Activated CD8-positive, alpha-beta memory T cell treated with anti-CD3 and anti-CD28 coated beads for 1 hour (primary cell): ENCODE measurements at places on chromosomes 7 and 10.
A peak's percentile ranks its signal among the peaks of the same experiment; 100 is the strongest.

GRCh38 chr7:5450549-5451327 is 27.1 kb upstream of the TNRC18 start:
- DNase-seq: peak; percentile 23

- no peak for DNase-seq
Observed at GRCh38 chr10:80648106-80648505, 110.4 kb downstream of the SH2D4B start.

DNA sequence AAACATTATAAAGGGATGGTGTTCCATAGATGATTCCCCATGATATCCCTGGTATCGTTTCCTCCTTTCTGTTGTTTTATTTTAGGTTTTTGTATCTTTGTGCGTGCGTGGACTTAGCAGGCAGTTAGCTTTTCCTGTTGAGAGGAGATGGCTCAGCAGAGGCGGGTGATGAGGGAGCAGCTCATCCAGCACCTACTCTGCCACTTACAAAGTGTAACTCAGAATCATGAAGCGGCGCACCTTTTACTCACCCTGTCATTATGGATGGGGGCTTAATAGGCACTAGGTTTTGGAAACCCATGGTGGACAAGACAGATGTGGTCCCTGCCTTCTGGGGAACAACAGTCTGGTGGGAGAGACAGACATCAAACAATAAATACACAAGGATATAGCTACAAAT is 17.1 kb downstream of the FAM241B start:
- no peak for DNase-seq

GRCh38 chr10:124019886-124020797 is 73.3 kb downstream of the CHST15 start:
- DNase-seq: no peak

GRCh38 chr7:30379131-30379530 is 94.7 kb downstream of the ZNRF2 start:
- no peak for DNase-seq

DNA sequence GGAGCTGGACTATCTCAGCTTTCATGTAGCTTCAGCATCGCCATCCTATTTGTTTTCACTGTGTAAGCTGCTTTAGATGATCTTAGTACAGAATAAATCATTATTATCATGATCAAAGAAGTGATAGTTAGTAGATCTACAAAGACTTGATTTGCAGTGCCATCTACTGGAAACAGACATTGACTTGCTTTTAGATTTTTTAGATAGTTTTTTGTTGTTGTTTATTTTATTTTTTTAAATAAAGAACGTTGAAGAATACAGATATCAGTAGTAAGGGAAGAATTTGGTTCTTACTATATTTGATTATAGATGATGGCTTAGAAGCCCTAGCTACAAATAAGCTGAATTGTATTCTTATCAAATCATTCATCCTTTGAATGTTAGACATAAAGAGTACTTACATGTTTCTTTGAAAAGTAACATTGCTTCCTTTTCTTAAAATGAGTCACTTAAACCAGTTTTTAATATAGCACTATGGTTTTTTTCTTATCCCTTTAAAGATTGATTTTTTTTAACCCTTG is 6.3 kb upstream of the SFMBT2 start:
- DNase-seq: no peak

DNA sequence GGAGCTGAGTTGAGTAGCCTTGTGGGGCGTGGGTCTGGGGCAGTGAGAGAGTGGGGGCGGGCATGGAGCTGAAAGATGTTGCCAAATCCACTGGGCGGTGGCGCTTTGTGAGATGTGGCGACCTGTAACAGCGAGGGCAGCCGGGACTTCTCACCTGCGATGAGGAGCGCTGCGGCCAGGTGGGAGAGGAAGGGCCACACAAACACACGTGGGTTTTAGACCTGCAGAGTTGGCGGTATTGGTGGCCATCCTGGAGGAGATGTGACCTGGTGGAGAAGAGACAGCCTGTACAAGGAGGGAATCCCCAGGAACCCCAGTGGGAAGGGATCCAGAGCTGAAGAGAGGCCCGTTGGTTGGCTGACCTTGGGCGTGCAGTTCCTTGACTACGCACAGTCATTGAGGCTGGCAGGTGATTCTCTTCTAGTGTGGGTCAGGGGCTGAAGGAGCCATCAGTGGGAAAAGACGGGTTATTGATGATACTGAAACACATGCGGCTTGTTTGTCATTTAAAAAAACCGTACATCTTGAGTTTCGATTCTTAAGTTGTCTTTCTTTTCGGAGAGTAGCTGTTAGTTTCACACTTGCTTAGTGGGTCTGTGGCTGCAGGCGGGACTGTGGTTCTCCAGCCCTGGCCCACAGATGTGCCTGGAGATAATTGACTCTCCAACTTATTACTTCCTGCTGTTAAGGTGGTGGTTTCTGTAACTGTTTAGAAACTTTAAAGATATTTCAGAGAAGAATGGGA is 2.4 kb downstream of the CHST12 start:
- no peak for DNase-seq

DNA sequence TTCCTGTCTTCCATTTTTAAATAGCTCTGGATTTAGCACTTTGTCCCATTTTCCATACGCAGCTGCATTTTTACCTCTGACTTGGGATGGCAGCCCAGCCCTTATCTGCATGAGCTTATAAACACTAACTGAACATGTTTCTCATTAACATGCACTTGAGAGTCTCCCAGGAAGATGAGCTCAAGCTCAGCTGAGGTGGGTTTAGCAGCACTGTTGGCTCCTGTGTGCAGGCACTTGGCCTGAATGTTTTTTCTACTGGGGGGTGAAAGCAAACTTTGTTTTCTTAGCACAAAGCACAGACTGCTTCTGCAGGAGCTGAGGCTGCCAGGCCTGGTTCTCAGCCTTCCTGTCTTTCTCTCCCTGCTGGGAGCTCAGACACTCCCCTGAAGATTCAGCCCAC is 1093.6 kb upstream of the AUTS2 start:
- DNase-seq: no peak

GRCh38 chr10:106076496-106076895 is 1088.0 kb downstream of the SORCS1 start:
- DNase-seq: no peak

GRCh38 chr7:92717623-92717992 is 118.8 kb downstream of the CDK6 start:
- no peak for DNase-seq

DNA sequence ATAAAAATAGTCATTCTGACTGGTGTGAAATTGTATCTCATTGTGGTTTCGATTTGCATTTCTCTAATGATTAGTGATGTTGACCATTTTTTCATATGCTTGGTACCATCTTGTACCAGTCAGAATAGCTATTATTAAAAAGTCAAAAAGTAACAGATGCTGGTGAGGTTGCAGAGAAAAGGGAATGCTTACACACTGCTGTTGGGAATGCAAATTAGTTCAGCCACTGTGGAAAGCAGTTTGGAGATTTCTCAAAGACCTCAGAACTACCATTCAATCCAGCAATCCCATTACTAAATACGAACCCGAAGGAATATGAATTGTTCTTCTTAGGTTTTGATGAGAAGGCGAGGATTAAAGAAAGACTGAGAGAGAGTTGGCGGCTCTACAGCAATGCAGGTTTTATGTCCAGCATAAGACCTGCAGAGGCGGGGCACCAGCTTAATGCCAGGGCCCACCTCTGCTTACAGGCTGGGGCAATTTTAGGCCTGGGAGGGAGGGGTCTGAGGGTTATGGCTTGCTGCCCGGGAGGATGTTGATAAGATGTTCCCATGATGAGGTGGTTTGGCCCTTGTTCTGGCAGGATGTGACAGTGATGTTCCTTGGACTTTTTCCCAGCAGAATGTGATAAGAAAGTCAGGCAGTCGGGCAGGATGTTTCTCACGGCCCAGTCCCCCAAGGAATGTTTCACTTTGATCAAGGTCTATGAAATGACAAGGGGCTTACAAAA is 74.4 kb downstream of the MEST start:
- no peak for DNase-seq

DNA sequence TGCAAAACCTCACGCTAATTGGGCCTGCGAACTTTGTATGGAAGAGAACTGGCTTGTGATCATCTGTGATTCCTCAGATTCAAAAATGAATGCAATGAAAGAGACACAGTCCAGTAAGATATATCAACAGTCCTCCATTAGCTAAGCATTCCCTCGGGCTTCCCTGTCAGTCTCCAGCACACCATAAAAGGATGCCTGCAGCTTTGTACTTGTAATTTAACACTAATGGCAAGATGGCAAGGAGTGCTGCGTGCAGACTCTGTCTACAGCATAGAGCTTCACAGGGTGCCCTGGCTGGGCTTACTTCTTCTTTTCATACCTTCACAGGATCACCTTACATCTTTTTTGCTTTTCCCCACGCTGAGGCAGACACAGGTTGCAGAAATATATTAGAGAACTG is 200.0 kb downstream of the GFRA1 start:
- DNase-seq: no peak

- no peak for DNase-seq
Observed at GRCh38 chr7:70347463-70348254, 749.4 kb downstream of the AUTS2 start.

- DNase-seq: no peak
Observed at GRCh38 chr7:121419201-121420148, 23.4 kb upstream of the FAM3C start.

- no peak for DNase-seq
Observed at GRCh38 chr10:34753014-34753757, 61.9 kb downstream of the PARD3 start.

GRCh38 chr7:69517985-69518704 is 80.1 kb upstream of the AUTS2 start:
- no peak for DNase-seq

GRCh38 chr7:96414931-96415292 is 93.0 kb upstream of the SLC25A13 start:
- DNase-seq: no peak

DNA sequence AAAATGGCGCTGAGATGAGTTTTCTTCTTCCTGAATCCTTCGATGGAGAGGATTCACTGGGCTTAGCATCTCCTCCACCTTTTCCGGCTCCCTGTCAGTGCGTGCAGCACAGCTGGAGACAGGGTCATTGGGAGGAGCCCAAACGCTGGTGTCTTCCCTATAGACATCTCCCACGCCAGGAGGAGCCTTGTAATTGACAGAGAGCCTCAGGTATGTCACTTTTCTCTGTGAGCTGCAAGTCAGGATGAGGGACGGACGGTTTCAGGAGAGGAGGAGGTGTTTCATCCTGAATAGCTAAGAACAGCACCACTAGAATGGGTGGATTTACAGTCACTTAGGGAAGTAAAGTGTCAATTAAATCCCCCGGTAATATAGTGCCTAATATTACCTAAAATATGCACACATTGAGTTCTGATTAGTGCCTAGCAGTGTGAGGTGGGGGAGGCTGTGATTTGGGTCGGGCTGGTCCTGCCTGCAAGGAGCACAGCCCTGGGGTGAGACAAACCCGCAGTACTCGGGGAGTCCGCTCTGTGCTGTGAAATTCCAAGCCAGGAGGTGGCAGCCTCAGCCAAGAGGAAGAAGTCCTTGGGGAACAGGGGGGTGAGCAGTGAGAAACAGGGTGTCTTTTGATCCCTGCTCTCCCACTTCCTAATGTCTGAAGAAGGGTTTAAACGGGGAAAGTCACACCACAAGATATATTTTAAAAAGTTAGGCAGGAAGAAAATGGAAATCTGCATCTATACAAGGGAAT is 28.2 kb downstream of the IL15RA start:
- DNase-seq: no peak

- no peak for DNase-seq
Observed at GRCh38 chr10:116088985-116089384, 184.0 kb downstream of the GFRA1 start.

DNA sequence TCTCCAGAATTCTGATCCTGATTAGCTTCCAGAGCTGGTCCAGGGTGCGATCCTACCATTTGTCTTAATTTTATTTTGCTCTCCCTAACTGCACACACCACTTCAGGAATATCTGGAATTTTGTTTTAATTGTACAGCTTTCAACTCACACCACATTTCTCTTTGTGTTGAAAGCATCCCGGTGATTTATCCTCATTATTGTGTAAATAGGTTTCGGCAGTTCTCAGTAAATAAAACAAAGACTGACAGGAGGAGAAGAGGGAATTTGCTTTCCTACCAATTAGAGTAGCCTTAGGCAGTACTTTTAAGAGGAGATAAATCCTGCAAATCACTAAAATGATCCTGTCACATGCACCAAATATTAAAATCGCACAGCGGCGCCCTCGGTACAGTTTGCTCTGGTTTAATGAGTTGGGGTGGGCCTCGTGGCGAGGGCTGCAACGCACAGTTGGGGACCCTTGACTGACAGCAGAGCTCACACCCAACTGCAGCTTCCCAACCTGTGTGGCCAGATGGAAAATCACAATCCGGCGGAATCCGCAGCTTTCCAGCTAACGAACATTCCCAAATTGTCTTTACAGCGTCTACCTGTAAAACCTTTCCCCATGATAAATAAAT is 62.6 kb downstream of the EBF3 start:
- DNase-seq: no peak

- DNase-seq: no peak
Observed at GRCh38 chr7:553636-554111, 34.0 kb upstream of the PDGFA start.

DNA sequence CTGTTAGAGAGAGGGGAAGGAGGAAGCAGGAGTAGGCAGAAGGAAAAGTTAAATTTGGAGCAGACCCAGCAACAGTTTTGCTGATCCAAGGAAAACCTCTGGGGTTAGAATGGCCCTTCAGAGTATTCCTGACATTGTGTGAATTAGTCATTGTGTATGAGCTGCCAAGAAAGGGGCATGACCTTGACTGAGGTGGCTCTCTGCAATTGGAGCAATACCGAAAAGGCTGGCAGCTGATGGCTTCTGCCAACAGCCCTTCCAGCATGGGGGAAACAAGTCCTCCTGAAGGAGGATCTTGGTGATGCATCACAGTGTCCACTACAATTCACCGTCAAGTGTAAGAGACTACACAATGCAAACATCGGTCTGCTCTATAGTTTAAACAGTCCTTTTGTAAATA is 20.6 kb upstream of the WASL start:
- DNase-seq: no peak

- DNase-seq: no peak
Observed at GRCh38 chr7:20519645-20520044, 95.8 kb upstream of the ABCB5 start.

DNA sequence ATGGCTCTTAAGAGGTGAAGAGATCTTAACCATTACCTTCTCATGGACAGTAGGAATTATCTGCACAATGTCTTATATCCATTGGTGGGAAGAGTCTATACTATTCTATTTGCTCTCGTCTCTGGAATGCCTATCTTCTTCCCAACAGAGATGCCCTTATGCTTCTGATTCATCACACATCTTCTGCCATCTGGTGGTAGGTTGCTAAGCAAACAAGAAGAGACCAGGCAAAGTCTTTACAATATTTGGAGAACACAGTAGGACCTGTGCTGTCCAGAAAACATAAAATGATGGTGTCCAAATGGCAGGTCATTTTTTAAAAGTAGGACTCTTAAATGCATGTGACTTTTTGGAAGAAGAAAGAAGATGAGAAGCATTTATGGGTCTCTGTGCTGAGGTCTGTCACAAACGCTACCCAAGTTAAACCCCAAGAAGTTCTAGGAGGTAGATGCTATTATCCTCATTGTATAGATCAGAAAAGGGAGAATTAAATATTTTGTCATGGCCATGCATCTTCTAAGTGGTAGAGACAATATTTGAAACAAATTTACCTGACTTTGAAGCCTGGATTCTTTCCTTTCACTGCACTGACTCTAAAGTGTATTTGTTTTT is 67.8 kb upstream of the NXPH1 start:
- DNase-seq: no peak

- DNase-seq: no peak
Observed at GRCh38 chr10:49094646-49095045, 20.7 kb downstream of the VSTM4 start.
